ENCODE measurements at places on chromosomes 3 and 15.

- DNase-seq: no peak
These were observed 367.6 kb upstream of the PLSCR5 start for GRCh38 chr3:146972726-146973125.

GRCh38 chr15:54564166-54564565 is 585.9 kb downstream of the UNC13C start:
- no peak for DNase-seq

- no peak for DNase-seq
These were observed 46.1 kb downstream of the ZNF589 start for GRCh38 chr3:48287034-48287433.

GRCh38 chr3:11437506-11437905 is 165.3 kb downstream of the ATG7 start:
- DNase-seq: no peak

DNA sequence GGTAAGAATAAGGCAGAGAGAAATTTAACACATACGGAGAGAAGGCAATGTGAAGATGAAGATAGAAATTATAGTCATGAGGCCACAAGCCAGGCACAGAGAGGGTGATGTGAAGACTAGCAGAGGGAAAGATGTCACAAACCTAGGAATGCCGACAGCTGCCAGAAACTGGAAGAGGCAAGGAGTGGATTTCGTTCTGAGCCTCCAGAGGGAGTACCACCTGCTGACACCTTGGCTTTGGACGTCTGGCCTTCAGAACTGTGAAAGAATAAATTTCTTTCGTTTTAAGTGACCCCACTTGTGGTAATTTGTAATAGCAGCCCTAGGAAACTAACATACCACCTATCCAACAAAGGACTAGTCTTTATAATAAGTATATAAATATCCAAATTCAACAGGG is 5.0 kb upstream of the SGO1 start:
- no peak for DNase-seq

DNA sequence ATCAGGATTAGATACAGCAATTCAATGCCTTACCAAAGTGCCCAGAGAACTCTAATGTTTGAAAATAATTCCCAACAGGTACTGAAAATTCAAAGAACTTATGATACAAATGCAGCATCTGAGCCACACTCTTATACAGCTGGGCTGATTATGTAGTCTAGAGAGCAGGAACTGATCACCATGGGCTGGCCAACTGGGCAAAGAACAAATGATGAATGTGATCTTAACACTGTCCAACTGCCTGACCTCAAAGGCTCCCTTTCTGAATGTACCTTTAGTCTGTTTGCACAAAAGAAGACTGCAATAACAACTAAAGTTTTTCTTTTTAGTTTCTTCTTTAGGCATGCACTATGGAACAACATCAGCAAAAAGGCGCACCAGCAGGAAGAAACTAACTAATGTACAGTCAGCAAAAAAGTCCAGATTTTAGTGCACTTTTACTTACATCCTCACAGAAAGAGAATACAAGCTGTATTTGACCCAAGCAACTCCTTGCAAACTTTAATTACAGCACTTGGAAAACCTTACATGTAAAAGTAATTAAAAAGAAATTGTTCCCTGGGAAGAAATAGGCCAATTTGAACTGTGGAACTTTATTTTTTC is 1095.1 kb downstream of the IGSF11 start:
- no peak for DNase-seq

- DNase-seq: no peak
These were observed 2.1 kb upstream of the ITGA11 start for GRCh38 chr15:68434021-68434420.

- DNase-seq: no peak
These were observed 26.7 kb downstream of the SSUH2 start for GRCh38 chr3:8617921-8618320.
